T-helper 2 cell treated with Interferon-gamma antibody and Interleukin-4, amounts not matched to agents 5 μg/mL and 100 μg/mL, for 36 hours (primary cell): ENCODE measurements at places on chromosomes 4 and X.

- no peak for DNase-seq
These were observed 64.0 kb downstream of the RASGEF1B start for GRCh38 chr4:81407726-81408125.

GRCh38 chr4:72451349-72451748 is 117.7 kb downstream of the ADAMTS3 start:
- no peak for DNase-seq

GRCh38 chr4:84750260-84750959 is 167.5 kb downstream of the CDS1 start:
- no peak for DNase-seq

GRCh38 chrX:96244955-96245354 is 439.7 kb upstream of the DIAPH2 start:
- DNase-seq = no peak

DNA sequence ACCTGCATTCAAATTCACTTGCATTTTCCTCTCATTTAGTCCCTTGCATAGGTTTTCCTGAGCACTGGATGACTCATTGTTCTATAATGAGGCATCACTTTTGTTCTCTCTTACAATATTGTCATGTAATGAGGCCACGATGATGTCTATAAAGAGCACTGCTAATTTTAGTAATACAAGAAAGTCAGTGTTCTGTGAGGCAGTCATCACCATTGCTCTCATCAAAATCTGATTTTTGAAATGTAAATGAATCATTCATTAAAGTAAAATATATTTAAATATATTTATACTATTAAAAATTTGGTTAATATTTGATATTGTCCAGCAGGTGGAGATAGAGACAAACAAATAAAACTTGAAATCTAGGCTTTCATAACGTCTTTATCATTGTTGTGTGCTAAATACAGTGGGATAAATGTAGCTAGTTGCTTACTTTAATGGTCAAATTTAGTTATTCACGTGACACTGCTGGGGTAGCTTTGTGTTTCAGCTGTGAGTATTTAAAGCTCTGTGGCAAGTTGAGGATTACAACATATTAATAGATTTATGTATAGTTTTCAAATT is 15.4 kb downstream of the HMGB2 start:
- DNase-seq = no peak

- DNase-seq = no peak
These were observed 115.8 kb upstream of the IQCM start for GRCh38 chr4:149931431-149931830.

DNA sequence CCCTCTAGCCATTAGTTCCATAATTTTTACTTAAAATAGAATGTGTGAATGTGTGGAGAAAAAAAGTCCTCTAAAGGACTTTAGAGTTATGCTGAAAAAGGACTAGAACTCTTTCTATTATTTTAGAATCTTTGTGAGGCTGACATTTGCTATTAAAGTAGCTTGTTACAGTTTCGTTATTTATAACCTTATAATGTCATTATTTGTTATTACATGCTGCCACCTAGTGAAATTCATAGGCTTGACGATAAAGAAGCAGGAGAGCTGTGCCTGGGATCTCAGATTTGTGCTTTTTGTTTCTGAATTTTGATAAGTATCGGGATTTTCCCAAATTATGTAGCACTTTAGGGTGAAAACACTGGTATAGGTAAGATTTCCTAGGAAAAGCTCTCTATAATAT is 38.5 kb upstream of the TAPT1 start:
- DNase-seq = no peak

- no peak for DNase-seq
These were observed 280.0 kb downstream of the ANKRD50 start for GRCh38 chr4:124432500-124432899.

DNA sequence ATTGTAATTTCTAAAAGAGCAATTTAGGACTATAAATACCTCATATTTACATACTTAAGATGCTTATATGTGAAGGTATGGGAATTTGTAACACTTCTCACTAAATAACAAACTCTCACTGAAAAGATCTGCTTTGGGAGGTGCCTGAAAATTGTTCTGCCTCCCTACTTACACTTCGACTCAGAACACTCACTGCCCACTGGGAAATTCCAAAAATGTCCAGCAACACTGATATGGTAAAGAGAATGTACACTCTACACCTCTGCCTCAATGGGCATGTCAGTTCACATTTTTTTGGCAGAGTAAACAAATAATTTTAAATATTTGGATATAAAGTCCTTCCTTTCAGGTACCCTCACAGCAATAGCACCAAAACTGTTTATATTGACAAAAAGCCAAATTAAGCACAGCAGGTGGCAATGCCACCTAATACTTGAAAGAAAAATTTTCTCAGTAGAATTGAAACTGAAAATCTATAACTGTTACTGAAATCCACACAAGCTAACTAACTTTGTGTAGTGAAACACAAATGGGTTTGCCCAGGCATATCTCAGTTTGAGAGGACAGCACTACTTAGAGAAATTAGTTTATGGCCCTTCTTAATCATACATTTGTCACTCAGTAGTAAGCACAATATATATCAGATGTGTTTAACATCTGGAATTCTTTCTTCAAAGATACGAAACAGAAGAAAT is 67.1 kb downstream of the PRDM5 start:
- DNase-seq = no peak
